Stimulated activated CD4-positive, alpha-beta T cell treated with anti-CD3 and anti-CD28 coated beads, TNF-alpha, amount 100 ng/mL, for 24 hours (primary cell): ENCODE measurements at places on chromosomes 13 and 19.

GRCh38 chr13:21463424-21463823 is 4.3 kb upstream of the ZDHHC20 start:
- DNase-seq = no peak

- DNase-seq = no peak
These were observed 2.2 kb downstream of the TJP3 start for GRCh38 chr19:3710265-3710812.

- peak; percentile 72 for DNase-seq
These were observed 153.5 kb upstream of the KLF12 start for GRCh38 chr13:74287724-74288169.

- DNase-seq = no peak
These were observed 2.0 kb downstream of the MISP start for GRCh38 chr19:752652-753517.

- no peak for DNase-seq
These were observed 1068.0 kb downstream of the SLITRK5 start for GRCh38 chr13:88739195-88739594.

GRCh38 chr19:52217576-52217975 is 27.7 kb downstream of the PPP2R1A start:
- no peak for DNase-seq
